ENCODE measurements at places on chromosomes 4 and X.

DNA sequence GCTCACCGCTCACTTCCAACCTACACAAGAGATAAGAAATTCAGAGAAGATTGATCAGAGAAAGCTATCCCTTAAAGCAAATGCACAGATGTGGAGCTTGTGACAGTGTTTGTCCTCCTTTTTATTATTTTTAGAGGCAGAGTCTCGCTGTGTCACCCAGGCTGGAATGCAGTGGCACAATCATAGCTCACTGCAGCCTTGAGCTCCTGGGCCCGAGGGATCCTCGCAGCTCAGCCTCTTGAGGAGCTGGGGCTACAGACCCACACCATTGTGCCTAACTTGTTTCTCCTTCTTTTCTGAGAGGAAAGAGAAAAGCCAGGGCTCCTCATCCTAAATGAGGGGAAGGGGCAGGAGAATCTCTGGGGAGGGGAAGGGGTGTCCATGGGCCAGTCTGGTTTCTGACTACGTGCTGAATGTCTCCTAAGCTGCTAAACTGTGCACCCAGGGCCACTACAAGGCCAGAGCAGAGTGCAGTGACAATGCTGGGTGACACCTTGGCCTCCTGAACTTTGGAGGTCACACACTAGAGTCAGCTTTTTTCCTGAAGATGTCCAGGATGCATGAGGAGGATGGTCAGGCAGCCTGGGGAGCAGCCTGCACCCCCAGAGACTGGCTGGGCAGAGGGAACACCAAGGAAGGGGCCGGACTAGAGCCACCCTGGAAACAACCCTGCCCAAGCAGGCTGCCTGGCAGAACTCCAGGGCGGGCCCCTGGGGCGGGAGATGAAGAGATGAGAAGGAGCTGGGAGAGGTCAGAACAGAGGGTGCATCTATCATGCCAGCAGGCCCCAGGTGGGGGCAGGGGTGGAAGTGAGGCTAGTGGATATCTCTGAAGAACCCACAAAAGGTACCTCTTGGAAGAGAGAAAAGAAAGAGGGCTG is 55.5 kb upstream of the PROM1 start:
- DNase-seq: no peak

DNA sequence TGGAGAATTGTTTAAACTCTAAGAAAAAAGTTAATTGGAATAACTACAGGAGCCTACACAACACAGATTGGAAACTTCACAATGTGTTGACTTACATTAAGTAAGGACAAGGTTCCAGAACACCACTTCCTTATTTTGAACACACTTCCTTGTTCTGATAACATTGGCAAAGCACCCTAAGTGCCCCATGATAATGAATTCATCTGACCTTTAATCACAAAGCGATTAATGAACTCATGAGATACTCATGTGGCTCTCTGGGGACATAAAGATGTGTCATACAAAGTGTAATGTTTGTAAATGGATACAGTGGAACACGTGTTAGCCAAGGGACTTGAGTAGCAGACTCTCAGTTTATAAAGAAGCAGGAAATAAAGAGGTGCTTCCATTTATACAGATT is 69.0 kb upstream of the ATOH1 start:
- no peak for DNase-seq

DNA sequence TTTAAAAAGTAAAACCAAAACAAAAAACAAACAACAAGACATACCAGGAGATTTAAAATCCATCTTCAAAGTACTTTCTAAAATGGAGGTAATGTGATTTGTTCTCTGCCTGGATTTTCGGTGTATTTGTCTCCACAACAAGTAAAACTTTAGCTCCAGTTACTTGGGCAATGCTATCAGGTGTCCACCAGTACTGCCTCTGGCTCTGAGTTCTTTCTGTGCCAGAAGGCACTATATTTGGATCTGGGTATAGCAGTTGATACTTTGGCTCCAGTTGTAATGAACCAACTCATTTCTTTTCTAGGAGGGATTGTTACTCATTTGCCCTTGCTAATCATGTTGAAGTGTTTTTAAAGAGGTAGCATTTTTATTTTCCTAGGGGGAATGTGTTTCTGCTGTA is 9.5 kb upstream of the PDLIM5 start:
- DNase-seq: no peak

GRCh38 chr4:20271950-20272349 is 20.2 kb downstream of the SLIT2 start:
- DNase-seq: no peak

- no peak for DNase-seq
Measured at GRCh38 chr4:66123831-66124413, 453.6 kb upstream of the EPHA5 start.

DNA sequence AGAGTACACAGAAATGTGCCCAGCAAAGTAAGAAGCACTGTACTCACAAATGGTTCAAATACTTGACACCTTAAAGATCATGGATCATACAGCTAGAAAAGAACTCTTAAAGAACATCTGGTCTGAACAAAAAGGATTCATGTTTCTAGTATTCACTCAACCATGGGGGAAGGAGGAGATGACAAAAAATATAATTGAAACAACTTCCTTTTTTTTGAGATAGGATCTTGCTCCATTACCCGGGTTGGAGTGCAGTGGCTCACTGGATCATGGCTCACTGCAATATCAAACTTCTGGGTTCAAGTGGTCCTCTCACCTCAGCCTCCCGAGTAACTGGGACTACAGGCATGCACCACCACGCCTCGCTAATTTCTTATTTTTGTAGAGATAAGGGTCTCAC is 6.0 kb downstream of the DHX15 start:
- no peak for DNase-seq

- no peak for DNase-seq
Measured at GRCh38 chr4:39812500-39812899, 114.6 kb downstream of the UBE2K start.

GRCh38 chrX:15151267-15152186 is 118.4 kb downstream of the ASB9 start:
- DNase-seq: peak; percentile 4

- no peak for DNase-seq
Measured at GRCh38 chrX:94635003-94635402, 961.0 kb downstream of the FAM133A start.

DNA sequence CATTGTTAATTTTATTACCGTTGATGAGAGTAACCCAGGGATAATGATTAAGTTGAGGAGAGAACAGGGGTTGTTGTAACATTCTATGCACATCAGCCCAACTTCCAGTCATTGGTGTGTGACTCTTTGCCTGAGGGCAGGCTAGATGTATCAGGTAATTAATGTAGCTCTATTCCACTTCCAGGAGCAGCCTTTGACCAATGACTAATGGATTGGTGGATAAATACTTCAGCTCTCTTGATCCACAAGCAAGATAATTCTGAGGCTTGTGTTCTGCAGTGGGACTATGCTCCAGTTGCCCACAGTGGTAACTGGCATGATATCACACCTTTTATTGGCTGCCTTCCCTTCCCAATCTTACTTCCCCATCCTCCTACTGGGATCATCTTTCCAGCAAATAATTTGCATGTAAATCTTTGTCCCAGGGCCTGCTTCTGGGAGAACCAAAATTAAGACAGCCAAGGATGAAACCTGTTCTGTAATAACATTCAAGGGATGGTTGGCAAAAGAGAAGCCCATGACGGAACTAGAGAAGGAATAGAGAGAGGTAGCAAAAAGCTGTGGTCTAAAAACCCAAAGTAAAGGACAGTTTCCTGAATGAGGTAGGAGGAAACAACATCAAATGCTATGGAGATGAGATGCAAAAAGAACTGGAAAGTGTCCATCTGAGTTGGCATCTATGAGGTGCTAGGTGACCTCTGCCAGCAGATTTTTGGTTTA is 241.4 kb upstream of the RPS6KA3 start:
- DNase-seq: no peak

- DNase-seq: peak; percentile 86
Measured at GRCh38 chr4:6986072-6986780, 56.9 kb upstream of the TADA2B start.

- DNase-seq: peak; percentile 26
Measured at GRCh38 chrX:30888526-30889146, 418 bp downstream of the TAB3 start.

DNA sequence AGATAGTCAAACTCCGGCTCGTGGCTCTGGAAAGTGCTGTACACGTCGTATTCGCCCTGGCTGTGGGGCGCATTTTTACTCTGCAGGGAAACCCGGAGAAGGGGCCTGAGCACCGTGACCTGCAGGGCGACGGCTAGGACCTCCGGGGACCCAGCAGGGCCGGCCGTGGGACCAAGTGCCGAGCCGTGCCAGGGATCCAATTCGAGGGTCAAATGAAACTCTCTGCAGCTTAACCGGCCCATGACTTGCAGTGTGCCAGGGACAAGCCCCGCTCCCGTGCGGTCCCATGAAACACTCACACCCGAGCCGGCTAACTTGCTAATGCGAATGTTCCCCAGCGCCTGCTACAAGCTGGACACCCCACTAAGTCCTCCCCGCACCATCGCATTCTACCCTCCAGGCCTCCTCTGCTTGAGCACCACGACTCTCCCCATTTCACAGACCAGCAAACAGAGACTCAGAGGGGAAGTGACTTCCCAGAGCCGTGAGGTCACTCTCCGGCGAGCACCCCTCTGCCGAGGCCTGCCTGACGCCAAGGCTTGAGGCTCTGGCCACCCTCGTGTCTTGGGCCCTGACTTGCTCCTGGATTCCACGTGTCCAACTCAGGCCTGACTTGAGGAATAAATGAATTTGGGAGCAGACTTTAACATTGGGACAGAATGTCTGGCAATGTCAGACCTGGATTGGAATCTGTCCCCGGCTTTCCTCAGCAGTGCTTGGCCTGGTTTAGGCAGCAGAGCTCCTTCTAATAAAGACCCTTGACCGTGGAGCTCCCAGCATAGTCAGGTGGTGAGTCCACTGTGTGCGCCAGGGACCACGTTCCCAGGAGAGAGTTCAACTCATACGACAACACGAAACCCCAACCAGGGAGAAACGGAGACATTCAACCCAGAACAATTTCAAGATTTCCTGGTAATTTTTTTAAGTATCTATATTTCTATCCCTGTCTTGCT is 93.6 kb downstream of the PPP2R2C start:
- no peak for DNase-seq

DNA sequence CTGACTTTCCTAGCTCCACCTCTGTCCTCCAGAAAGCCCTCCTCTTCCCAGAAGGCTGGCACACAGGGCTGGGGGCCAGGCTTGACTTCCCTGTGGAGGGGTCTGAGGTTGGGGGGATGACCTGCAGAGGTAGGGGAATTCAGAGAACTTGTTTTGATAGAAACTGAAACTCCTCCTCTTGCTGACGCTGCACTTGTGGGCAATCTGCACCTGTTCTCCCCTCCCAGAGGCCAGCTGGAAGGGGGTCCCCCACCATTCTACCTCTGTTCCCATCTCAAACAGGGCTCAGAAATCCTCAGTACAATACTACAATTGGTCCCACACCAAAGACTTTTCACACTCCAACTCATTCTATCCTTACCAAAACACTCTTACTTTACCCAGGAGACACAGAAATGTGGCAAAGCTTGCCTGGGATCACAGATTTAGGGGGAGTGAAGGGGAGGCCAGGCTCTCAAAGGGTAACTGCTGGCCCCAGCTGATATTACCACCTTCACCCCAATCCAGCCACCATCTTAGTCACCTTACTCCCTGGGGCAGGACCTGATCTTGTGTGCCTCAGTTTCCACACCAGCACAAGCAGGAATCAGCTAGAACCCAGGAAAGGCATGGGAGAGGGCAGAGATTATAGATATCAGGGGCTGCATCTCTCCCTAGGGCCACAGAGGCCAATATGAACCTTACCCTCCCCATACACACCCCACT is 18.5 kb downstream of the OTUD5 start:
- DNase-seq: no peak

DNA sequence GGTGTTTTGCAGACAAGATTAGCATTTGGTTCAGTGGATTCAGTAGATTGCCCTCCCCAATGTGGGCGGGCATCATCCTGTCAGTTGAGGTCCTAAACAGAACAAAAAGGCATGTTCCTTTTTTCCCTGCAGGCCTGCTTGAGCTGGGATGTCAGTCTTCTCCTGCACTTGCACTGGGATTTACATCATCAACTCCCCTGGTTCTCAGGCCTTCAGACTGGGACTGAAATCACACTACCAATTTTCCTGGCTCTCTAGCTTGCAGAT is 278.9 kb upstream of the FTHL17 start:
- DNase-seq: no peak

DNA sequence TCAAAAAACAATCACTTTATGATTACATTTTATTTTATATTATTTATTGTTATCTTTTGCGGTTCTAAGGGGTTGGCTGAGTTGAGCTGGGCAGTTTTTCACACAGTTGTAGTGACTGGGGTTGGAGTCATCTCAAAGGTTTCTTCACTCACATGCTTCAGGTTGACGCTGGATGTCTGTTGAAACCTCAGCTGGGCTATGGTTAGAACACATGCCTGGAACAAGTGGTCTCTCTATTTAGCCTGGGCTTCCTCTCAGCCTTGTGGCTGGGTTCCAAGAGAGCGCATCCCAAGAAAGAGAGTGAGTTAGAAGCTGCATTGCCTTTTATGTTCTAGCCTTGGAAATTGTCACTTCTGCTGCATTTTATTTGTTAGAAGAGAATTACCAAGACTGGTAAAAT is 87.4 kb downstream of the CBLL2 start:
- DNase-seq: no peak

GRCh38 chr4:38664706-38665401 is 855 bp downstream of the KLF3 start:
- peak; percentile 54 for DNase-seq

DNA sequence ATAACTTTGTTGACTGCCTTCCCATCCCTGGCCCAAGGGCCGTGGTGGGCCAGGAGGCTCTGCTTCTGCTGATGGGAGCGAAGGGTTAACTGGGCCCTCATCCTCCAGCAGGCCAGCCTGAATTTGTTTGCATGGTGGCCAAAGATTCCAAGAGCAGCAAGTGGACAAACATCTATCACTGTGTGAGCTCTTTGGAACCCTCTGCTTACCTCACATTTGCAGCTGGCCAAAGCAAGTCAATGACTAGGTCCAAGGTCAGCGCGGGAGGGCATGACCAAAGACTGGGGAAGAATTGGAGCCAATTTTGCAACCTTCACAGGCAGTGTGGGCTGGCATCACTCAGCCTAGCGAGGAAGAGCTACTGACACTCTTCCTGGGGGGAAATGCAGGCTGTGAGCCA is 67.8 kb upstream of the ATP6AP2 start:
- no peak for DNase-seq

GRCh38 chr4:12445711-12446235 is 1017.1 kb upstream of the HS3ST1 start:
- DNase-seq: no peak

GRCh38 chr4:150713251-150713650 is 131.3 kb downstream of the MAB21L2 start:
- no peak for DNase-seq

GRCh38 chr4:153023139-153023538 is 87.0 kb downstream of the FHDC1 start:
- DNase-seq: no peak

GRCh38 chrX:132712350-132712749 is 223.5 kb upstream of the MBNL3 start:
- no peak for DNase-seq
